Suppressor macrophage treated with lipopolysaccharide for 1 hour (primary cell): ENCODE measurements at places on chromosomes 11 and 22.

DNA sequence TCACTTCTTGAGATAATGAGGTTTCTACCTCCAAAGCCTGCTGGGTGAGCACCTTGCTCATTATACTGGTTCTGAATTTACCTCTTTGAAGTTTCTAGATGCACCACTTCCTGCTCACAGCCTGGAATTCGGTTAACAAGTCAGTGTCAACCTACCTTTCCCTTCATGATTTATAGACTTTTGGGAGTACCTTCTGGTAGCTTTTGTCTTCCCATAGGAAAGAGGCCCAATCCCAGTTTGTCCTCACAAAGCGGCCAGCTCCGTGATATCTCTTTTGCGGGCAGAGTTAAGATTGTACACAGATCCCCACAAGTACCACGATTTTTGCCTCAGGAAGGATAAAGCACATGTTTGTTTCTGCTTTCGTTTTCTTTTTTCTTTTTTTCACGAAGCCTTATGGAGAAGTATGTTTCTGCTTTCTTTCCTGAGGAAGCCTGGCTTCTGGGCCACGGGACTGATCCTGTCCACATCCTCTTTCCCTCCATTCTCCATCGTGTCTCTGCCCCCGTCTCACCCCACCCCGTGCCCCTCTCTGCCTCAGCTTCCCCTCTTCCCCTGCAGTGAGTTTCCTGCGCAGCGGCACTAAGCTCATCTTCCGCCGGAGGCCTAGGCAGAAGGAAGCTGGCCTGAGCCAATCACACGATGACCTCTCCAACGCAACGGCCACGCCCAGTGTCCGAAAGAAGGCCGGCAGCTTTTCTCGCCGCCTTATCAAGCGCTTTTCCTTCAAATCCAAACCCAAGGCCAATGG is 5.7 kb upstream of the HINFP start:
- DNase-seq = peak; percentile 83

- DNase-seq = no peak
These were observed 11.9 kb downstream of the CHID1 start for GRCh38 chr11:898540-899190.

- DNase-seq = no peak
These were observed 1.2 kb downstream of the C11orf68 start for GRCh38 chr11:65917434-65918210.

DNA sequence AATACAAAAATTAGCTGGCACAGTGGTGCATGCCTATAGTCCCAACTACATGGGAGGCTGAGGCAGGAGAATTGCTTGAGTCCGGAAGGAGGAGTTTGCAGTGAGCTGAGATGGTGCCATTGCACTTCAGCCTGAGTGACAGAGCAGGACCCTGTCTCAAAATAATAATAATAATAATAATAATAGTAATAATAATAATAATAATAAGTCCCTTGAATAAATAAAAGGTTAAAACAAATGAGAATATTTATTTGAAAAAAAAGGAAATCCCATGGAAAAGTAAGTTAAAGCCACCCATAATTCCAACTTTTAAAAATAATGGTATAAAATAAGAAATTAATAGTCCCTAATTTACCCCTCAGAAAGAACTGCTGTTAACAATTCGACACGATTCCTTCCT is 10.0 kb upstream of the NAV2 start:
- no peak for DNase-seq

GRCh38 chr22:20928573-20928967 is 11.4 kb downstream of the CRKL start:
- no peak for DNase-seq

DNA sequence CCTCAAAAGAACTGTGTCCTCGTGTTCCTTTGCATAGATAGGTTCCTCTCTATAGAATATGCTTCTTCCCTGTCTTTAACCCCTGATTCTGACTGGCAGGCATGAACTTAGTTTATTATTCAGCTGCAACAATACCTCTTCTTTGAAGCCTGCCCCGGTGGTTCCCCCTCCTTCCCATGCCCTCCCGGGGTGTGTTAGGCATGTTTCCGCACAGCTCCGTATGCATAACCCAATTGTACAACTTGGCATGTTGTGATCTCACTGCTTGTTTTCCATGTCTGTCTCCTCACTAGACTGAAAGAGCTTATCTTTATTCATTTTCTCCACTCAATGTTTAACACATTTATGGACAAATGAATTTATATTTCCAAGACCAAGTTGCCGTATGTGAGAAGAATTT is 72.6 kb downstream of the DEPDC5 start:
- DNase-seq = no peak

DNA sequence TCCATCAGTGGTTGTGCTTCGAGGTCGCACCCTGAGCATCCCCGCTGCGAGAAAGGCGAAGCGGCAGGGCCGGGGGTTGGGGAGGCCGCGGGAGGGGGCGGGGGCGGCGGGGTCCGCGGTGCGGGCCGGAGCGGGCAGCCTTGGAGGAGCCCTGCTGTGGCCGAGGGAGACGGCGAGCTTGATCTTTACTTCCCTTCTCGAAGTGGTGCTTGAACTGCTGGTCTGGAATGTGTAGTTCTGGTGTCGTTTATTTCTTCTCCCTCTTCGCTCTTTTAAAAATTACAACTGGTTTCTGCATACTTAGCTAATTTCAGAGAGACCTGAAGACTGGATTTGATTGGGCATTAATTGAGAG is 1.1 kb downstream of the APLP2 start:
- peak; percentile 59 for DNase-seq

DNA sequence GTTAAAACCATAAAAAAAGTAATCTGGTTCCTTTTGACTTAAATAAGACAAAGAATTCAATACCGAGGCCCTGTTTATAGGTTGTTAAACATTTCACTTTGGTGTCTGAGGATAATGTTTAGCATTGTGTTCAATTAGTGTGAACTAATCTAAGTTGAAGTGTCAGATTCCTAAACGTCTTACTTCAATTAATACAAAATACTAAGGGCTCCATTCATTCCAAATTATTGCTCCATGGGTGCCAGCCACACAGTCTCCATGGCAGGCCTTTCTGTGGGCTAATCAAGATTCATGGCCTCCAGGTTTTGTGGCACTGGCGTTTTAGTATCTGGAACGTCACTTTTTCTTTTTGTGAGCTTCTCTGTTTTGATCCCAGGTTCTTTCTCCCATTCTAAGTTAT is 89.4 kb downstream of the TMEM135 start:
- no peak for DNase-seq

- DNase-seq = no peak
These were observed 475.9 kb downstream of the BRD1 start for GRCh38 chr22:49351761-49352227.

- peak; percentile 75 for DNase-seq
These were observed 689 bp downstream of the RAB39A start for GRCh38 chr11:107928767-107929507.

DNA sequence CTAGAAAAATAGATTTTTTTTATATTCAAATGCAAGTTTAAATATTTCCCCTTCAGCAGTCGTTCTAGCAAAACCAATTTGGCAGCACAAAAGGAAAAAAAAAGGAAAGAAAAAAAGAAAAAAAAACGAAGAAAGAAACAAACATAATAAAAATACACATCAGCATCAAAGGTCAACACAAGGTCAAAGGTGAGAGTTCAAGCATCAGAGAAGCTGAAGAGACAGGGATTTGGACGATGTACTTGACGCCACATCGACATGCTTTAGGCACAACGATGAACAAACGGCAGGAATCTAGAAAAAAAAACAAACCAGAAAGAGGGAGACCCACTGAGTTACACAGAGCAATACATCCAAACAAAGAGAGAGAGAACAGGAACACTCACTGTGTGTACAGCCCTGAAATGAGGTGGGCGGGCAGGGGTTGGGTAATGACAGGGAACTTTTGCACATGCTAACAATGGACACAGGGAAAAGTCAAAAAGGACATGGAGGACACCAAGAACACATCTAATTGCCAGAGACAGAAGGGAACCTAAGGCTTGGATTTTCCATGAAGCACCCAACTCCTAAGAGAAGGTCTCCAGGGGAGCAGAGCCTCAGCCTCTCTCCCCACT is 19.8 kb upstream of the RAPSN start:
- peak; percentile 54 for DNase-seq

DNA sequence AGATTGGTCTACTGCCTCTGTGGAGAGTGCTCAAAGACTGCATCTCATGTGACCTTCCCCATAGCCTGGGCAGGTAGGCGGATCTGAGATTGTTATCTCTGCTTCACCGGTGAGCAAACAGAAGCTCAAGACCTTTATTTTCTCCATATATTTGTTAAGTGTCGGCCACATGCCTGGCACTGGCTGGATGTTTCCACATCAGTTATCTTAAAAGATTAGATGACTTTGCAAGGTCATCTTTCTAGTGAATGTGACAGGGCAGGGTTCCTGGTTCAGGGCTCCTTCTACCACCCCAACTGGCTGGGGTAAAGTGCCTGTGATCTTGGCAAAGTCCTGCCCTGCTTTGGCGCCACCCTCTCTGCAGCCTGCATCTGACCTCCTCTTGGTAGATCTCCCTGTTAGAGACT is 125.0 kb downstream of the CCDC81 start:
- no peak for DNase-seq

DNA sequence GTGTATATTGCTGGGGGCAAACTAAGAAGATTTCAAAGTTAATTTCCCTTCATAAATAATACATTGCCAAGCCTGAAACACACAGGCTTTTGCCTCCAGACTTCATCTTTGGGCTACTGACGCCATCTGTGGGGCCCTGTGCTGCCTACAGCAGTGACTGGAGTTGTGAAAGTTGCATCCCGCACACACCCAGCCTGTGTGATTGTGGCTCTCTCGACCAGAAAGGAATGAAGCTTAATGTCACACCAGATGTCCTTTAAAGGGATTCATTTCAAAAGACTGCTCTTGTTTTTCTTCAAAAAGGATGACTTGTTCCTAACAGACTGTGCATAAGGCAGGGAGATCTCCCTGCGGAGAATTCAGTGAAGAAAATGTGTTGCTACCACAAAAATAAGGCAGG is 210.5 kb downstream of the FAM181B start:
- peak; percentile 29 for DNase-seq

DNA sequence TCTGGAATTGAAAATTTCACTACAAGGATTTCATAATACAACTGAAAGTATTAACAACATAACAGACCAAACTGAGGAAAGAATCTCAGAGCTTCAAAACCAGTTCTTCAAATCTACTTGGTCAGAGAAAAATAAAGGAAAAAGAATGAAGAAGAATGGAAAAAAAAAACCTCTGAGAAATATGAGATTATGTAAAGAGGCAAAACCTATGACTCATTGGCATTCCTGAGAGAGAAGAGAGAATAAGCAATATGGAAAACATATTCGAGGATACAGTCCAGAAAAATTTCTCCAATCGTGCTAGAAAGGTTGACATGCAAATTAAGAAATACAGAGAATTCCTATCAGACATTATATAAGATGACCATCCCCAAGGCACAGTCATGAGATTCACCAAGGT is 23.4 kb upstream of the GPR83 start:
- DNase-seq = no peak

DNA sequence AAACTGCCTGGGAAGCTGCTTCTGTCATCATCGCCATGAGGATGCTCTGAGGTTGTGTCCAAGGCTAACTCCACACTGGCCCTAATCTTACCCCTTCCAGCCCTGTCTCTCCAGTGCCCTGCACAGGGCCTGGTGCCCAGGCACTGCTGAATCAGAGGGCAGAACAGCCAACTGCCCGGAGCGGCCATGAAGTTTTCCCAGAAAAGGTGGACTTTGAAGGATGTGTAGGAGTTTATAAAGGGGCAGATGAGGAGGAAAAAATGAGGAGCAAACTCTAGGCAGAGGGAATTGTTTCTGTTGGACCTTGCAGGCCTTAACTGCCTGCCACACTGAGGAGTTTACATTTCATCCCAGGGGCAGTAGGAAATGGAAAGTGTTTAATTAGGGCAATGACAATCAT is 39.4 kb upstream of the TCF20 start:
- no peak for DNase-seq

GRCh38 chr11:86143087-86144030 is 74.5 kb upstream of the PICALM start:
- peak; percentile 83 for DNase-seq

- no peak for DNase-seq
These were observed 140.0 kb downstream of the RAB38 start for GRCh38 chr11:88035271-88035670.

GRCh38 chr11:10934293-10934860 is 76.5 kb upstream of the ZBED5 start:
- DNase-seq = no peak

DNA sequence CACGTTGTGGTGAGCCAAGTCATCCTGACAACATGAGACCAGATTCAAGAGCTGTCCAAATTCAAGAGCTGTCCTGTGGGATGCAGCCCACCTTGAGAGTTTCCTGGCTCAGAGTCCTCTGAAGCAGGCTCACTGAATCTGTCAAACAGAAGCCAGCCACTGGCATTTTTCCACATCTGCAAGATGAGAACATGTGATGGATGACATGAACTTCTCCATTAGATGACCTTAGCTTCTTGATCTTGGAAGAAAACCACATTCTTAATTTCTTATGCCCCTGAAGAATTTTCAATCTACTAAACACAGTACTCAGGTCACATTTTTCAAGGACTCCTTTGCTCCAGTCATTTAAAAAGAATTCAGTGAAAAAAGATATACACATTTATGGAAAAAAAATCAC is 291.0 kb downstream of the GUCY1A2 start:
- DNase-seq = no peak

DNA sequence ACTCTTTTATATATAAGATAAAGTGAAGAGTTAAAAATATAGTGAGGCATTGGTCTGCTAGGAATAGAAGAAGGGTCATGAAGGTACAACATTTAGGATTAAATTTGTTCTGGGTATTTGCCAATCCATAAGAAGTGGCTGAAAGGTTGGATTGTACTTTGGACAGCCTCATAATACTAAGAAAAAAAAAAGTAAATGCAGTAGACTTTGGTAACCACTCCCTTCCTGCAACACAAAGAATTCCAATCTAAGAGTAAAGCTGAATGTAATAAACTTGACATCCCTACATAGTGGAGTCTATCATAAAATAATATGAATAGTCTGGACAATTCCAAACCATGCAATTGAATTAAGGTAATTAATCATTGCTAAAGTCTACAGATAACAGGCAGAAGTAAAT is 2294.4 kb downstream of the LRRC4C start:
- DNase-seq = no peak

- DNase-seq = peak; percentile 43
These were observed 600 bp upstream of the ESAM start for GRCh38 chr11:124762624-124763155.

GRCh38 chr11:129543515-129544290 is 168.1 kb downstream of the BARX2 start:
- DNase-seq = no peak

DNA sequence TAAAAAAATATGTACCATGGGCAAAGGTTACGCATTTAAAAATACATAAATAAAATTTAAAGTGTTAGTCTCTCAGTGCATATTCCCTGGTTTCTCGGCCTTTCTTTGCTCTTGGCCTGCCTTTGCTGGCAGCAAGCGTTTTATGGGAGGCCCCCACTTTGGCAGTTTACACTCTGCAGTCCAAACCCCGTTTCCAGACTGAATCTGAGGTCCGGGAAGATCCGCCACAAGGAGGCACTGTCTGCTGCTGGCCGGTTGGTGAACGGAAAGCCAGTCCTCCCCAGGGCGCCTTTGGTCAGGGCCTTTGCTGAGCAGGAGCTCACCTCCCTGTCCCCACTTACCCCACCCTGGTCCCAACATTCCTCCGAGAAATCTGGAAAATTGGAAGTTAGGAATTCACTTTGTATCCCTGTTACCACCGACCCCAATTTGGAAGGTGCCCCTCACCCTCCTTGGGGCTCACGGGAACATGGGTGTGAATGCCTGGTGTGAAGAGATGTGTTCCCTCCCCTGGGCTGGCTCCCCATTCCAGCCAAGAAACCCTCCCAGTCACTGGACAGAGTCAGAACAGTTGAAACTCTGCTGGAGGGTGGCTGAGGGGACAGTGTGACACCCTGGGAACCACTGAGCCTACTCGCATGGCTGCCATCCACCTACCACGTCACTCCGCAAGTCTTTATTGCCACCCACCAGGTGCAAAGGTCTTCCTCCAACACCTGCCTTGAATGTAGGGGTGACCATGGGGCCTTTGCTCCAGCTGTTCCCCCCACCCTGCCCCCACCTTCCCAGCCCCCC is 9.4 kb upstream of the SF1 start:
- DNase-seq = peak; percentile 82
